Activated T-cell treated with anti-CD3 and anti-CD28 coated beads, Interleukin-2, amount 50 U/mL, for 72 hours (primary cell): ENCODE measurements at places on chromosomes 7 and 10. TPM values are rescaled to one million over a fixed set of nuclear protein-coding genes. Genes with fewer than 3 reads are reported as not detected.

DNA sequence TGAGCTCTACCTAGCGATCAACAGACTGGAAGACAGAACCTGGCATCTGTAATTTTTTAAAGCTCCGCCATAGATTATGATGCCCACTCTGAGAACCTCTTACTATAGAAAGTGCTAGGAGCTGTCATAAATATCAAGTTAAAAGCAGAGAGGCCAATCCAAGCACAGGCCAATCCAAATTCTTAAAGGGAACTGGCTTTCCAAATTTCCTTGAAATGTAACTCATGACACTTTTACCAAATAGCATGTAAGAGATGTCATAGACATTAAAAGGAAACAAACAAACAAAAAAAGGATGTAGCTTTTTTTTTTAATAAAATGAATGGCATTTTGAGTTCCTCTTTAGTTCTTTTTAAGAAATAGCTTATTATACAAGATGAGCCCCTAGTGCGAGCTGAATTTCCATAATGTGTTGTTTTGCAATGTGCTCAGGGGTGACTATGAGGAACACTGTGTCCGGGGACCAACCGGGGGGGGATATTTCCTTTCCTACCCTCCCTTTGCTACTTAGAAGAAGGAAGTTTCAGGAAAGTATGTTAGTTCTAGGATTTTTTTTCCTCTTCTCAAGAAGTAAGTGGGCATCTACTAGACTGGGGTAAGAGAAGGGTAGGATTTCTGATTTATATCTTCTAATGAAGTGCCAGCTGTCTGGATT is 23.7 kb upstream of the MRC1 start:
- H3K27me3 ChIP-seq, result no peaks in the 10 kb centered on the region
- no peak for DNase-seq
- no peak overlapping the region for H3K4me3 ChIP-seq

DNA sequence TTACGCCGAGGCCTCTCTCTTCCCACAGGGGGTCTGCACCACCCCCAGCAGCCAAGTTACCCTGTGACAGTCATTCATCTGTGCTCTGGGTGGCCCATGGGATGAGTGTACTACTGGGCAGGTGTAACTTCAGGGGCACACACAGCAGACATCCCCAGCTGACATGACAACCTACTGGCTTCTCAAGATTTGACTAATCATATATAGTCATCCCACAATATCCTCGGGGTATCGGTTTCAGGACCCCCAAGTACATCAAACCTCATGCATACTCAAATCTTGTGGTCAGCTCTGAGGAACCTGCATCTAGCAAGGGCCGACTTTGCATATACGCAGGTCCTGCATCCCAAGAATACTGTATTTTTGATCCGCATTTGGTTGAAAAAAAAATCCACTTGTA is 336.9 kb upstream of the C7orf33 start:
- no peak for DNase-seq
- H3K27ac ChIP-seq, result no peak overlapping the region
- peaks cover 6% of the 10 kb centered on the region for H3K36me3 ChIP-seq
- peaks cover 11% of the 10 kb centered on the region for H3K27me3 ChIP-seq

DNA sequence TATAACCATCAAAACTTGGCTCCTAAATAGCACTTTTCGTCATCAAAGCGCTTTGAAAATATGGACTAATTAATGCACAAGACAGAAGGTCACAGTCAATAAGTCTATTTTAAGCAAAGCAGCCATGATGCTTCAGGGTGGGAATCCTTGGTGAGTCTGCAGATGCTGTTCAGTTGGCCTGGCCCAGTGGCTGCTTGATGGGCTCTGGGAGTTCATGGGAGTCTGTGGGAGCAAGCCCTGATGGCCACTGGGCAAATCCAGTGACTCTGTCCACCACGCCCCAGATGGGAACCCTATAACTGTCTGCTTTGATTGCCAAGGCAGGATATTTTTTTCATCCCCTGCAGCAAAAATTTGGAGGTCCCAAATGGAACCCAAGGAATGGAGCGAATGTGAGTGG is 95.7 kb upstream of the CTBP2 start:
- H3K4me1 ChIP-seq, result no peaks in the 10 kb centered on the region
- no peak overlapping the region for H3K4me3 ChIP-seq
- no peaks in the 10 kb centered on the region for H3K27me3 ChIP-seq

Gene CYP3A7
- total RNA-seq, result not detected
